ENCODE measurements at places on chromosomes 13 and 19. TPM values are rescaled to one million over a fixed set of nuclear protein-coding genes. Genes with fewer than 3 reads are reported as not detected.

The ZNF486 gene
- total RNA-seq, result 4.3 TPM

The SULT2A1 gene
- total RNA-seq, result not detected

The SCEL gene
- not detected for total RNA-seq

DNA sequence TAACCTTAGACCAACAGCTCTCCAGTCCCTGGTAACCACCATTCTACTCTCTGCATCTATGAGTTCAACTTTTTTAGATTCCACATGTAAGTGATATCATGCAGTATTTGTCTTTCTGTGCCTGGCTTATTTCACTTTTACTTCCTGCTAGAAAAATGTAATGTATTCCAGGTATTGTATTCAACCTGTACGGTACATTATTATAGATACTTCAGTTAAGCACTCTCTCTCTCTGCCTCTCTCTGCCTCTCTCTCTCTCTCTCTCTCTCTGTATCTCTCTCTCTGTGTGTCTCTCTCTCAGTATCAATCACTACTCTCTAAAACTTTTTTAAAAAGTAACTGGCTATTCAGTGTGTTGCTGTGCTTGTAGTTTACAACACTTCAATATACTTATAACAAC, 8.4 kb downstream of the DACH1 start:
- no peak overlapping the region for H3K27ac ChIP-seq
- H3K4me3 ChIP-seq, result no peak overlapping the region
- DNase-seq, result no peak
- no peaks in the 10 kb centered on the region for H3K36me3 ChIP-seq
- H3K4me1 ChIP-seq, result no peaks in the 10 kb centered on the region
